NCI-H1105 treated with DMSO at 0.1 percent for 48 hours (cell line): ENCODE measurements at places on chromosomes 4 and X.

GRCh38 chrX:13855689-13856450, 39.0 kb upstream of the GPM6B start:
- DNase-seq, result no peak

DNA sequence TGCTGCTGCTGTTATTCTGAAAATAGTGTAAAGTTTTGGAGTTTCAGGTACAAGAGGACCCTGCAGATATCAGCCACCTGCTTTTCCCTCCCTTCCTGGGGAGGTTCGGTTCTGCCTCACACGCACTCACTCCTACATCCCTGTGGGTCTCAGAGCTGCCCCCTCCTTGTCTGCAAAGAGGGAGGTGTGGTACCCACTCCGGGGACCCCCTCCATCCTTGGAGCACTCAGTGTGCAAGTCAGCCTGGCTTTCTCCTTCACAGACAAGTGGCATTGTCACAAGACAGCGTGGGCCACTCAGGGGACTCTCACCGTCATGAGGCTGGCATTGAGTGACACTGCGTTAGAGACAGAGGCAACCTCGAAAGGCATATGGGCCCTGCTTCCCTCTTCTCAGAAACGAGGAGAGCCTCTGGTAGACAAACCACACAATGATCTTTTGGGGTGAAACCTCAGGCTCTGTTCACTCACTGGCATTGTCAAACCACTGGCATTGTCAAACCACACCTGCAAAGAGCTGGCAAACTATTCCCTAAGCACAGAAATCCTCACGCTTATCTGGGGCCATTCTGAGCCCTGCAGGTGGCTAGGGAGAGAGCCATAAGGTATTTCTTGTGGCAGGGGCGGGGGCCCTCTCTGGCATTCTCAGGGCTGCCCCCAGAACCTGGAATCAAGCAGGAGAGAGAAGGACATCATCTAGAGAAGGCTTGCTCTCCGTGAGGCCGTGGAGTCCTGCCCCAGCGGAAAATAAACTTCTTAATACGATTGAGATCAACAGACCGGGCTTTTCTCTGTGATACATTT, 285.0 kb downstream of the SHOX start:
- no peak for DNase-seq

GRCh38 chrX:140701480-140701879, 8.1 kb upstream of the LINC00632 start:
- peak; percentile 4 for DNase-seq

- DNase-seq, result peak; percentile 66
Observed at GRCh38 chr4:139887962-139888735, 222.5 kb downstream of the MGST2 start.

DNA sequence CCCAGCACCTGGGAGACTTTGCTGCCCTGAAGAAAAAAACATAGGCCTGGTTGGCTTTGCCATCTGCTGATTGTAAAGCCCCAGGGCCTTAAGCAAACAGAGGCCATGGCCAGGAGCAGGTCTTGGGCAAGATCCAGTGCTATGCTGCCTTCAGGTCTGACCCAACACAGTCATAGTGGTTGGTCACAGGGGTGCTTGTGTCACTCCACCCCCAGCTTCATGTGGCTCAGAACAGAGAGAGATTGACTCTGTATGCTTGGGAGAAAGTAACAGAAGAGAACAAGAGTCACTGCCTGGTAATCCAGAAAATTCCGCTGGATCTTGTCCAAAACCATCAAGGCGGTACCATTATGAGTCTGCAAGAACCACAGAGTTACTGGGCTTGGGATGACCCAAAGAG, 24.4 kb upstream of the SMARCA5 start:
- DNase-seq, result no peak

GRCh38 chr4:67587156-67587555, 28.6 kb downstream of the STAP1 start:
- no peak for DNase-seq

GRCh38 chrX:102930990-102931756, 5.9 kb upstream of the RAB40AL start:
- DNase-seq, result no peak

GRCh38 chr4:100566396-100566795, 48.6 kb upstream of the EMCN start:
- no peak for DNase-seq
